Lung microvascular endothelial cell (primary cell): ENCODE measurements at places on chromosomes 7 and 10. TPM values are rescaled to one million over a fixed set of nuclear protein-coding genes. Genes with fewer than 3 reads are reported as not detected.

Gene ZNF804B
- total RNA-seq: not detected in 2 replicates

Gene PALD1
- total RNA-seq: 112 and 120 TPM in 2 replicates

Gene WASHC2A
- total RNA-seq: 23.5 and 31.2 TPM in 2 replicates

Gene WNT8B
- total RNA-seq: not detected in 2 replicates

Gene NODAL
- not detected in 2 replicates for total RNA-seq

Gene CDCA7L
- 35.7 and 44.4 TPM in 2 replicates for total RNA-seq

Gene MPP7
- total RNA-seq: 1.3 and 21.6 TPM in 2 replicates

Gene MSS51
- 0.22 and 0.60 TPM in 2 replicates for total RNA-seq

Gene GRM8
- total RNA-seq: not detected in 2 replicates

Gene HOXA11
- total RNA-seq: 0.22 TPM in 1 of 2 replicates, not detected in the other

Gene CXCL12
- 1.3 and 7.1 TPM in 2 replicates for total RNA-seq

Gene HYCC1
- total RNA-seq: 26.8 and 27.7 TPM in 2 replicates

Gene LRIT1
- not detected in 2 replicates for total RNA-seq

Gene AOAH
- under 0.01 TPM in 1 of 2 replicates, not detected in the other for total RNA-seq

Gene VWA2
- total RNA-seq: not detected in 2 replicates

Gene NCF1
- total RNA-seq: not detected in 2 replicates

Gene GALNT11
- total RNA-seq: 27.5 and 39.3 TPM in 2 replicates

Gene ASZ1
- not detected in 2 replicates for total RNA-seq

Gene BTBD16
- total RNA-seq: under 0.01 TPM in 1 of 2 replicates, not detected in the other

Gene GIMAP7
- 44.2 and 104 TPM in 2 replicates for total RNA-seq

Gene VAX1
- not detected in 2 replicates for total RNA-seq

Gene SAMD9L
- total RNA-seq: 6.9 and 8.1 TPM in 2 replicates

Gene SSC4D
- total RNA-seq: 0.22 and 0.40 TPM in 2 replicates

Gene TCF7L2
- 1.3 and 1.8 TPM in 2 replicates for total RNA-seq

Gene TAX1BP1
- 47.3 and 59.3 TPM in 2 replicates for total RNA-seq

Gene GTF2IRD1
- total RNA-seq: 4.6 and 5.2 TPM in 2 replicates

Gene PLEKHS1
- not detected in 2 replicates for total RNA-seq

Gene SRGN
- 227 and 408 TPM in 2 replicates for total RNA-seq

Gene MRC1
- 148 and 201 TPM in 2 replicates for total RNA-seq

Gene EVX1
- total RNA-seq: not detected in 2 replicates

Gene VPS26A
- 24.6 and 29.0 TPM in 2 replicates for total RNA-seq

Gene SMKR1
- 0.20 and 0.22 TPM in 2 replicates for total RNA-seq

Gene KLF14
- total RNA-seq: not detected in 2 replicates

Gene JCAD
- 46.2 and 60.5 TPM in 2 replicates for total RNA-seq

Gene GIMAP8
- total RNA-seq: 88.7 and 137 TPM in 2 replicates

Gene PDZD7
- 0.20 and 0.44 TPM in 2 replicates for total RNA-seq

Gene CYP2C19
- total RNA-seq: not detected in 2 replicates

Gene ADIRF
- total RNA-seq: 10.1 and 37.7 TPM in 2 replicates

Gene VSTM2A
- total RNA-seq: not detected in 2 replicates

Gene GRM3
- not detected in 2 replicates for total RNA-seq

Gene ABCB4
- total RNA-seq: not detected in 2 replicates

Gene CCL24
- total RNA-seq: not detected in 2 replicates

Gene THSD7A
- 16.1 and 17.4 TPM in 2 replicates for total RNA-seq

Gene IRF5
- total RNA-seq: under 0.01 TPM in 1 of 2 replicates, not detected in the other

Gene CFAP69
- 0.40 and 0.44 TPM in 2 replicates for total RNA-seq

Gene LIPM
- not detected in 2 replicates for total RNA-seq

Gene SPDYE11
- total RNA-seq: not detected in 2 replicates

Gene MSMB
- not detected in 2 replicates for total RNA-seq

Gene OGDHL
- total RNA-seq: 0.20 and 0.22 TPM in 2 replicates

Gene TLX1
- total RNA-seq: not detected in 2 replicates

Gene PIP
- total RNA-seq: not detected in 2 replicates

Gene ANKMY2
- total RNA-seq: 7.9 and 8.5 TPM in 2 replicates

Gene GHRHR
- total RNA-seq: not detected in 2 replicates

Gene PLCE1
- total RNA-seq: 0.44 and 2.8 TPM in 2 replicates

Gene REPIN1
- total RNA-seq: 41.9 and 44.0 TPM in 2 replicates

Gene DDX21
- 42.9 and 57.7 TPM in 2 replicates for total RNA-seq

Gene SH2D4B
- total RNA-seq: under 0.01 TPM in 1 of 2 replicates, not detected in the other
